ENCODE measurements at places on chromosomes 6 and 20.

- no peak for DNase-seq
Observed at GRCh38 chr20:8414586-8415274, 282.7 kb downstream of the PLCB1 start.

GRCh38 chr20:41047975-41048305 is 19.3 kb downstream of the TOP1 start:
- no peak for DNase-seq

DNA sequence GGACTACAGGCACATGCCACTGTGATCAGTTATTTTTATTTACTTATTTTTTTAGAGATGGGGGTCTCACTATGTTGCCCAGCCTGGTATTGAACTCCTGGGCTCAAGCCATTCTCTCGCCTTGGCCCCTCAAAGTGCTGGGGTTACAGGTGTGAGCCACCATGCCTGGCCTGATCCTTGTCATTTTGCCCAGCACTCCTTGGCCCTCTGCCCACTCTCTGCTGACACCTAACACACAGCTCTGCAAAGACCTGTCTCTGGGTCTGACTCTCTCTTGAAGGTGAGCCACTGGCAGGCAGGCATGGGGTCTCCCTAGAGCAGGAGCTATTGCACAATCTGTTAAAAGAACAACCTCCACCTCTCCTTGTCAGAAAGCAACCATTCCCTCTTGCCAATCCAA is 155.6 kb downstream of the ZFP64 start:
- no peak for DNase-seq

- no peak for DNase-seq
Observed at GRCh38 chr20:63808964-63809674, 21.9 kb downstream of the ZBTB46 start.

- no peak for DNase-seq
Observed at GRCh38 chr6:134288538-134289203, 29.2 kb downstream of the SGK1 start.

GRCh38 chr6:89034586-89035251 is 45.8 kb upstream of the PNRC1 start:
- peak; percentile 51 for DNase-seq

DNA sequence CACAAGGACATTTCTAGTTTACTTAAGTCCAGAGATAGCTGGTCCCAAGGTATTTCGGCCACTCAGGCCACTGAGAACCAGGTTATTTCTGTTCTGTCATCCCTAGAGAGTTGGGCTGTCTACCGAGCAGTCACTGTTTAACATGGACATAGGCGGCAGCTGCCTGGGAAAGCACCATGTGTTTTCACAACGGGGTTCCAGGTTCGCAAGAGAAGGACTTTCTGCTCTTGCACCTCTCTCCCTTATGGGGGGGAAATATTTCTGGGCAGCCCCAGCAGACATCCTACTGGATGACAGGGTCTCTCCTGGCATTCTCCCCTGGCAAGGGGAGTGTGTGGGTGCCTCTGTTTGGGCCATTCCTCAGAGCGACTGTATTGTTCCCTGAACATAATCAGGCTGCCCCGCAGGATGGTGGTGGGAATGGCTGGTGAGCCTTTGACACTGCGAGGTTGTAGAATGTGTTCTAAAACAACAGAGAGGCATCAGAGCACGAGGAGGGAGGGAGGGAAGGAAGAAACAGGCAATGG is 64.4 kb upstream of the DUSP22 start:
- DNase-seq: no peak

DNA sequence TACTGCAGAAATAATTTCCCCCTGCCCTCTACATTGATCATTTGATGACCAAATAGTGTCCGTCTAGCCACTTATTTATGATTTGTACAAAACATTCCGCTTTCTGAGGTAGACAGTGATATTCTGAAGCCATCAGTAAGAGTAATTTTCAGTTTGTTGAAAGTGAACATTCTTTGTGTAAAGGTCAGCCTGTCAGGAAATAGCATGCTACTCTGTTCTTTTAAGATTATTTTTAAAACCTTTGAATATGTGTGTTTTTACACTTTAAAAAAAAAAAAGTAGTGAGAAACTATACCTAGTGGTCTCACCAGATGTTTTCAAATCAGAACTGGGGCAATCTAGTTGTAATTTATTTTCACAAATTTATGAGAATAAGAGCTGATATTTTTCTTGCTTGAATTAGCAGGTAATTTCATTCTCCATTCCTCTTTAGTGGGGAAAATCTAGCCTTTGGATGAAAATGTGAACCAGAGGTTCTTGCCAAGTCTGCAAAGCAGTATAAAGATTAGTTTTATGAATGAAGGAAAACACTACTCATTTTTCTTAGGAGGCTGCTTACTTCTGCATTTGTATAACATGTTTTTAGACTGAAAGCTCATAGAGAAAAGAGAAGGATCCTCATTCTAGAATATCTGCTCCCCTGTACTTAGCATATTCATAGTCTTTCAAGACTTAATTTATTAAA is 12.1 kb upstream of the REV3L start:
- DNase-seq: no peak

- DNase-seq: no peak
Observed at GRCh38 chr6:105746130-105746505, 340.0 kb upstream of the PRDM1 start.

DNA sequence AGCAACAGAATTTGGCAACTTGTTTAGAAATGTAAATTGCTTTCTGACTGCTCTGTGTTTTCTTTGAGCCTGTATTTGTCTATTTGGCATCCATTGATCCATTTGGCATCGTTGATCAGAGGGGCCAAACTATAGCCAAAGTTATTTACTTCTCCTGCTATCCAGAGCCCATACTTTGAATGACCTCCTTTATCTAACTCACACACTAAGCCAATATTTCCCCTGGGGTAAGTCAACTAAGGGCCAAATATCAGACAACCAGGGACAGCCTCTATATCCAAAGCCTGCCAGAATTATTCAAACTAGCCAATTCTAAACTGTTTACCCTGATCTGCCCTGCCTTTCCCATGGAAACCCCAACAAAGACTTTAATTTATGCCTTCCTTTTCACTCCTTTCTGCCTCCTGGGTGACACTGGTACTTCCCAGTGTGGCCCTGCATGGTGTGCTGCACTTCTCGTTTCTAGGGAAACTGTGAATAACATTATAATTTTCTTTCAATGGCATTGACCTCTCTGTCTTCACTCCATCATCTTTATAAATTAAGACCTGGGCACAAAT is 19.8 kb upstream of the ZNF184 start:
- DNase-seq: no peak

- no peak for DNase-seq
Observed at GRCh38 chr6:22582417-22583205, 13.2 kb downstream of the HDGFL1 start.

DNA sequence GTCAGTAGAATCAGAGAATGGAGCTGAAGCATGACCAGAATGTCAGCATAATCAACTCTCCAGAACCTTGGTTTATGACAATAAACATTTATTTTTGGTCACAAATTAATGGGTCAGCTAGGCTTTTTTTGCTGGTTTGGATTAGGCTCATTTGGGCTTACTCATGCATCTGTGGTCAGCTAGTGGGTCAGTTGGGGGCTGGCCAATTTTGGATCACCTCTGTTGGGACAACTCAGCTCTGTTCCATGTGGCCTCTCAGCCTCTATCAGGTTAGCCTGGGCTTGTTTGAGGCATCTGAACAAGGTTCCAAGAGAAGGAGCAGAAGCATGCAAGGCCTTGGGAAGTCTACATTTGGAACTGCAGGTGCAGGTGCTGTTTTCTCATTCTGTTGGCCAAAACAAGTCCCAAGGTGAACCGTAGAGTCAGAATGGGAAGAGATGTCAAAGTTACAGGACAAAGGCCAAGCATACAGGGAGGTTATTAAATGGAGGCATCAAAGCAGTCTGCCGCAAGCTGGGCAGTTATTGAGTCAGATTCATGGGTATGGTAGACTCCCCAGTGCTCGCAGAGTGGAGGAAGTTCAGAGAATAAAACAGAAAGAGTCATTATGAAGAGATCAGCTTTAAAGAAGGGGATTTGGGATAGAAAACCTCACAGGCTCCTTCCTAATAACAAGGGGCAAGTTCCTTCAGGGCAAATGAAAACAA is 173.0 kb downstream of the PLCB4 start:
- DNase-seq: no peak

- no peak for DNase-seq
Observed at GRCh38 chr6:166697113-166697512, 70.1 kb upstream of the RPS6KA2 start.

Data from lower lobe of right lung (tissue), 2 donors.